Activated CD8-positive, alpha-beta T cell treated with anti-CD3 and anti-CD28 coated beads for 36 hours (primary cell): ENCODE measurements at places on chromosomes 2 and 18.

DNA sequence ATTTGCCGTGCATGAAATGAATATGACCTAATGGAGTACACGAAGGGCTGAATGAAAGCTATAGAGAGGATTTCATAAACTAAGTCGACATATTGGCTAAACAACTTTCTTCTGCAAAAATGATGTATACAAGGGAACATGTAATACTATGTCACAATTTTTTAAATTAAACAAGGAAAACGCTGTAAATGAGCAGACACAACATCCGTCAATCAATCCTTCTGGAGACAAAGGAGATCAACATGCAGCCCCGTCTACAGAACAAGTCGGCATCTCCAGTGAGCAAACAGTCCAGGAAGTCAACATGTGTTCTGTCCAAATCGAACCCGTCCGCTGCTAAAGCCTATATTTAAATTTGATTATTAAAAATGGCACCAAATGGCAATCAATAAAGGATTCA, 180.8 kb downstream of the TCF4 start:
- no peak for DNase-seq

GRCh38 chr2:180662941-180663471, 317.4 kb upstream of the UBE2E3 start:
- no peak for DNase-seq

GRCh38 chr2:71419145-71419544, 34.2 kb upstream of the DYSF start:
- no peak for DNase-seq

DNA sequence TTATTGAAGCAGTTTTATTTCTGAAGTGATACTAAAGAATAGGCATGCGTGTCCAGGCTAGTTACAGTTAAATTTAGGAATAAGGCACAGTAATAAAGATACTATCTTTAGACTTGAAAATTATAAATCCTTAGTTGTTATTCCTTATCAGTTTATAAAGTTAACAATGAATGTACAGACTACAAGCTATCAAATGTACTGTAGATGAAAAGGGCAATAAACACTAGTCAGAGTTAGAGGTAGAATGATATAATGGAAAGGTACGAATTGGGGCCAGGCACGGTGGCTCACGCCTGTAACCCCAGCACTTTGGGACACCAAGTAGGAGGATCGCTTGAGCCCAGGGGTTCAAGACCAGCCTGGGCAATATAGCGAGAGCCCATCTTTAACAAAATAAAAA, 3.9 kb downstream of the RBKS start:
- DNase-seq, result no peak

DNA sequence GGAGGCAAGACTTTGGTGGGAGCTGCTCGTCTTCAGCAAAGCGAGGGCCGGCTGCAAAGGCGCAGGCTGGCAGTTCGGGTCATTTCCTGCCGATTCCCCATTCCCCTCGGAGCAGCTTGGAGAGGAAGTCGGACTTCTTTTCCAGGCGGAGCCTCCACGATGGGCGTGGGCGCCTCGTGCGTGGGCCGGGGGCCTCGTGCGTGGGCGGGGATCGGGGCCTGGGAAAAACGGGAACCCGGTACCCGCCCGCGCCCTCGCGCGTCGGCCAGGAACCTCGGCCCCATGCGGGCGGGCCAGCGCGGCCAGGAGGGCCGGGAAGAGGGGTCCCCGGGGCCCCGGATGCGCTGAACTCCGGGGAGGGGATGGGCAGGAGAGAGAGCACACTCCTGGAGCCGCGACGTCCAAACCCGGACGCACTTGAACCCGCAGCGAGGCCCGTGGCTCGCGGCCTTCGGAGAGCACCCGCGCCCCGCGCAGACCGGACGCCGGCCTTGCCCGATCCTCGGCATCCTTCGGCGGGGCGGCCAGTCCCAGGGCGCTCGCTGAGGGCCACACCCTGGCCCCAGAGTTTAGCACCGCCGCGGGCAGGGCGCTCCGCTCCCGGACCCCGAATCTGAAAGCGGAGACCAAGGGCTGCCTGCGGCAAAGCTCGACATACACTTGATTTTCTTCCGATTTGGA, 368.4 kb downstream of the MTX2 start:
- DNase-seq, result no peak

- DNase-seq, result no peak
These were observed 642.0 kb upstream of the FSHR start for GRCh38 chr2:49796266-49796665.

GRCh38 chr2:218995972-218996711, 2.9 kb upstream of the CRYBA2 start:
- peak; percentile 90 for DNase-seq

DNA sequence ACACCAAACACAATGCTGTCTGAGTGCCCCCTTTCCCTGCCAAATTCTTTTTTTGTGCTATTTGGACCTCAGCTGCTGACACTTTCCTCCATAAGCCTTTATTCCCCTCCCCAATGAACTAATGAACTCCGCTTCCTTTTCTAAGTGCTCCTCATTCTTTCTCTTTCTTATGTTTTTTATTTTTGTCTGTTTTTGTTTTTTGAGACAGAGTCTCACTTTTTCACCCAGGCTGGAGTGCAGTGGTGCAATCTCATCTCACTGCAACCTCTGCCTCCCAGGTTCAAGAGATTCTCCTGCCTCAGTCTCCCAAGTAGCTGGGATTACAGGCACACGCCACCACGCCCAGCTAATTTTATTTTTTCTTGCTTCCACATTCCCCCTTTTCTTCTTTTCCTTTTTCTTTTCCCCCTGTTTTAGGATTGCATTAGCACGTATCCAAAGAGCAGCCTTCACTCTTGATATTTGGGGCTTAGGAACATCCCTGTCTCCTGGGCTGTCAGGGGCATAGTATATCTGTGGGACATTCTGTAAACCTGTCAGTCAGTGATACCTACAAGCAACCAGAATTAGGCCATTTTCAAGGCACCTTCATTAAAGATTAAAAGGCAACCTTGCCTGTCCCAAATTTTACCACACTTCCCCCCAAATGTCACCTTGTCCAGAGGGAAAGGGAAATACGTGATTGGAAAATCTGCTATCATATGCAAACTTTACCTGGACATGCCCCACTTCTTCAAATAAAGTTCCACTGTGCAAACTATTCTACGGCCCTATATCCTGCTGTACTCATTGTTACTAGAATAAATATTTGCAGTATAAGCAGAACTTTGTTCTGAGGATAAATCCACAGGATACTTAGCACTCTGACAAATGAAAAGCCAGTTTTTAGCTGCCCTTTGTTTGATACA, 65.1 kb upstream of the ACSL3 start:
- DNase-seq, result no peak

- DNase-seq, result no peak
These were observed 109.1 kb downstream of the TMEM17 start for GRCh38 chr2:62396880-62397279.

- DNase-seq, result no peak
These were observed 146.2 kb upstream of the MSH6 start for GRCh38 chr2:47636596-47637264.

DNA sequence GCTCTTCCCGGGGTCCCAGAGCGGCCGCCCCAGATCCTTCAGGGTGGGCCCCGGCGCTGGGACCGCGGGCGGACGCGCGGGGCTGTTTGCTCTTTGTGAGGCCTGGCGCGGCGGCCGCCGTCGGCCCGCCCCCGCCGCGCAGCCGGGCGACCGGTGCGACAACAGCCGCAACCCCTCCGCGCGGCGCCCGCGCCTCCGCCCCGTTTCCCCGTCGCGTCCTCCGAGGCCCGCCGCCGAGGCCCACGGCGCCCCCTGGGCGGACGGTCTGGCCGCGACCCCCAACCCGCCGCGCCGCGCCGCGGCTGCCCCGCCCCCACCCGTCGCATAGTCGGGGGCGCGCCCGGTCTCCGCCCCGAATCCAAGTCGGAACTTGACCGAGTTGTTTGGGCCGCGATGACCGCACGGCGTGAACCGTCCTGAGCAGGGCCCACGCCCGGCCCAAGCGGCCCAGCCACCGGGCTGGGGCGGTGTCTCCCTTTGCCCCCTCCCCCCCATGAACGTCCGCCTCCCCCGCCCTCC, 448 bp downstream of the YPEL5 start:
- DNase-seq, result peak; percentile 27

DNA sequence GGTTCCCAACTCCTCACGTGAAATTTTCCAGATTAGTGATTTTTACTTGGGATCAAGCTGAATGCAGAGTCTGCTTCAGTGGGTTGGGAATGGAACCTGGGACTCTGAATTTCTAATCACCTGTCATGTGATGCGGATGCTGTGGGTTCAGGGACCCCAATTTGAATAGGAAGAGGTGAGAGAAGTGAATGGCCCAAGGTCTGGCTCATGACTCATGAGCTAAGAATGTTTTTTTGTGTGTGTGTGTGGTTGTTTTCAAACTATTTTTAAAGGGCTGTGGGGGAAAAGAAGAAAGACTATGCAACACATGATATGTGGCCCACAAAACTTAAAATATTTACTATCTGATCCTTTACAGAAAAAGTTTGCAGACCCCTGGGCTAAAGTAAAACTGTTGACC, 108.5 kb upstream of the CYRIA start:
- no peak for DNase-seq

GRCh38 chr2:238294393-238295143, 6.2 kb upstream of the PER2 start:
- no peak for DNase-seq

GRCh38 chr18:50969448-50969847, 1.6 kb downstream of the ELAC1 start:
- no peak for DNase-seq

DNA sequence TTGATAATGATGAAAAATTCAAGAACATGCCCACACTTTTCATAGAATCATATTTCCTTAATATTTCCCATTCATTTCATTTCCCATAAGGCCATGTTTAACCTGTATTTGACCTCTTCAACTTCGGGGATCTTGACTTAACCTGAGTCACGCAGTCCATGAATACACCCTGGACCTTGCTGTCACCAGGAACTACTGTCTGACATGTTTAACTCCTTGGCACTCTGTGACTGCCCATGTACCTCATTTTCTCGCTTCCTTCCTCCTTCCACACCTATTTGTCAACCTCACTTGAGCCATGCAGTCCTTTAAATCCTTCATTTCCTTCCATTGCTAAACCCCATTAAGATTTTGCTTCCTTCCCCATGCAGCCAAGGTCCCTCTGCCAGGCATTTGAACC, 16.3 kb downstream of the ABCB11 start:
- no peak for DNase-seq

GRCh38 chr2:42969231-42970150, 177.1 kb upstream of the HAAO start:
- DNase-seq, result no peak

DNA sequence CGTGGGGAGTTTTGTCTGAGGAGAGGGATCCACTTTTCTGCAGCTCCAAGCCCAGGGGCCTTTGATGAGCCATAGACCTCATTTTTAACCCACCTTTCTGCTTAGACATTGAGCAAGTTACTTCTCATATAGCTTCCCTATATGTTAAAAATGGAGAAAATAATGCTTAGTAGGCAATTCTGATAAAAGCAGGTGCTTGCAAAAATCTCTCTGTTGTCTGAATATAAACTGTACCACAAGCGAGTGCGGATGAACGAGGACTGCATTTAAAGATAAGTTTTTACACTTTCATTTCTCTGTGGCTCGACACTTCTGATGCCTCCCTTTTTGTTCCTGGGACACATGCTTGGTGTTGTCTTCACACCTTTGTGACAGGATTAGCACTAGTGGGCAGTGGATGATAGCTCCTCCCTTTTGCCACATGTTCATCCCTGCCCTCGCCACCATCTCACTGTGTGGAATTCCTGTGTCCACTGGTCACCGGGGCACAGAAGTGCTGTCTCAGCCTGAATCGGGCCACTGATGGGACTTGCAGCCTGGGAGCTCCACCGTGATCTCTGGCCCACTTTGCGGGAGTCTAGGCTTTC, 1.6 kb downstream of the TYMS start:
- DNase-seq, result no peak

GRCh38 chr2:33530690-33531548, 54.5 kb downstream of the RASGRP3 start:
- no peak for DNase-seq

- DNase-seq, result no peak
These were observed 138.1 kb upstream of the ALKAL2 start for GRCh38 chr2:425947-426346.

DNA sequence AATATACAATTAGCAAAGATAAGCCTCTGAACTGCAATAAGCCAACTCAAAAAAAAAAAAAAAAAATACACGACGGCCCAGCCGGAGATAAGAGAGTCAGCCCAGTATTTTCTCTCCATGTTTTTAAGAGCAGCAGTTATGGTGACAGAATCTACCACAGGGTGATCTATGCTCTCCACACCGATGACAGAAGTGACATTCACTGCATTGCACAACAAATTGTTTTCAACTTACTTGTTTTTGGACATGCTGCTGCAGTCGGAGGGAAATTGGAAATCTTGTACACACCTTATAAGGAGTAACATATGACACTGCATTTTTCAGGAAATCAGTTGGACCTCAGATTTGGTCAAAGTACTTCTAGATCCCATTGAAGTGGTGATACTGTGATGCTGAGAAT, 23.3 kb upstream of the APOB start:
- no peak for DNase-seq

- DNase-seq, result peak; percentile 81
These were observed 38.8 kb downstream of the BMP10 start for GRCh38 chr2:68832233-68832869.

DNA sequence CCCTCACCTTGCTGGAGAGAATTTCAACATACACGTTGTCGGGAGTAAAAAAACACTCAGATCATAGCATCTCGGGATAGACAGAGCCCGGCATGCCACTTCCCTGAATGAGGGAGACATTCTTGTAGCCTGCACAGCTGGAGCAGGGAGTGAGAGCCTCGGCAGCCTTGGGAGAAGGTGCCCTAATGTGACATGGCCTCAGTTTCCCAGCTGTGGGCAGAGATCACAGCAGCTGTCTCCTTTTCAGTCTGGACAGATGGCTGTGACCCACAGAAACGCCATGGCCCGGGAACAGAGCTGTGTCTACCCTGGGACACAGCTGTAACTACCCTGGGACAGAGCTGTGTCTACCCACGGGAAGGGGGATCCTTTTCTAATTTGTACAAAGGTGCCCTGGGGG, 55.9 kb downstream of the HS1BP3 start:
- DNase-seq, result no peak

- DNase-seq, result no peak
These were observed 82.4 kb downstream of the AGPS start for GRCh38 chr2:177474998-177475397.

- no peak for DNase-seq
These were observed 46.8 kb upstream of the EML6 start for GRCh38 chr2:54676656-54677055.

- no peak for DNase-seq
These were observed 122.7 kb downstream of the VWC2L start for GRCh38 chr2:214533541-214533940.

DNA sequence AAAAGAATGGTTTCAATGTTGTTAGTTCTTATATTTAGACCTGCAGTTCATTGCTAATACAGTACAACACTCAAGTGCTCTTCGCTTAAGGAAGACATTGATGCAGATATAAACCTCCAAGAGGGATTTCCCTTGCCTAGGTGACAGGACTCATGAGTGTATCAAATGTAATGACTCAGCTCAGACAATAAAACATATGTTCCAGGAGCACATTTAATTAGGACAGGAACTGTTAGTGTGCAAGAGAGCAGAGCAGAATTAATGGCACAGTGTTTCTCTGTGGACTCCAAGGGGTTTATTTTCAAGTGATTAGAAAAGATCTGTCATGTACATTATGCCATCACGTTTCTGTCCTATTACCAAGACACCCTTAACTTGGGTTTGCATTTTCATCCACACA, 375.0 kb downstream of the LRRTM4 start:
- DNase-seq, result no peak

GRCh38 chr18:51390702-51391101, 193.2 kb upstream of the MEX3C start:
- DNase-seq, result no peak

- no peak for DNase-seq
These were observed 25.7 kb upstream of the UXS1 start for GRCh38 chr2:106219813-106220212.
